GM12892 (cell line): ENCODE measurements at places on chromosomes 16 and 17.

DNA sequence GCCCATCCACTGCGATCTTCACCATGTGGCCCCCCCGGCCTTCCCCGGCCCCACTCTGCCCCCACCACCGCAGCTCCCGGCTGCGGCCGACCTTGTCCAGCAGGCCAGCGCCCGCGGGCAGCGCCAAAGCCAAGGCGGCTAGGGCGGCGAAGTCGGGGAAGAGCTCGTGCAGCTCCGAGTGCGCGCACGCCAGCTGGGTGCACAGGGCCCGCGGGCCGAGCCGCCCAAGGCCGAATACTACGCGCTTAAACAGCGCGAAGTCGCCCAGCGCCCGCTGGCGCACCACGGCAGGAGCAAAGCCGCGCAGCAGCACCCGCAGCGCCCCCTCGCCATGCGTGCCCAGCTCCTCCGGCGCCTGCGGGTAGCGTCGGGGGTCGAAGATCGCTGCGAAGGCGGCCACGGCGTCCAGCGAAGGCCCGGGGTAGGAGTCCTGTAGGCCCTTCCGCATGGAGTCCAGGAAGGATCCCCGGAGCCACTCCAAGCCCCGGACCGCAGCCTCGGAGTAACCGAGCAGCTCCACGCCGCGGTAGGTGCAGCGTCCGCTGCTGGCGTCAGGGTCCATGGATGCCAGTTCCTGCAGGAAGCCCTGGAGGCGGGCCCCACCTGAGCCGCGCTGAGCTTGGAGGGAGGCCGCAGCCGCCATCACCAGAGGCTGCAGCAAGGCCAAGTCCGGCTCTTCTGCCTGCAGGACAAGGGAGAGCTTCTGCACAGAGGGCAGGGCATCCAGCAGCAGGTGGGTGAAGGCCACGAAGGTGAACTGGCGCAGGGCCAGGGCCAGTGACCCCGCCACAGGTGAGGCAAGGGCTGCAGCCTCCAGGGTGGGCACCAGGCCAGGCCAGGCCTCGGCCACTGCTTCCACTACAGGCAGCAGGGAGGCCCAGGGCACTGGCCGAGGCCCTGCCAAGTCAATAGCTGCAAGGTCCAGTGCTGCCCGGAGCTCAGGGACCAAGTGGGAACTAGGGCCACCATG lies 10.3 kb downstream of the C17orf113 start:
- no peak for DNase-seq

GRCh38 chr16:89176147-89176690 lies 4.7 kb downstream of the CDH15 start:
- DNase-seq = no peak

- no peak for DNase-seq
These were observed 13.9 kb downstream of the CYB5D2 start for GRCh38 chr17:4156750-4157381.

DNA sequence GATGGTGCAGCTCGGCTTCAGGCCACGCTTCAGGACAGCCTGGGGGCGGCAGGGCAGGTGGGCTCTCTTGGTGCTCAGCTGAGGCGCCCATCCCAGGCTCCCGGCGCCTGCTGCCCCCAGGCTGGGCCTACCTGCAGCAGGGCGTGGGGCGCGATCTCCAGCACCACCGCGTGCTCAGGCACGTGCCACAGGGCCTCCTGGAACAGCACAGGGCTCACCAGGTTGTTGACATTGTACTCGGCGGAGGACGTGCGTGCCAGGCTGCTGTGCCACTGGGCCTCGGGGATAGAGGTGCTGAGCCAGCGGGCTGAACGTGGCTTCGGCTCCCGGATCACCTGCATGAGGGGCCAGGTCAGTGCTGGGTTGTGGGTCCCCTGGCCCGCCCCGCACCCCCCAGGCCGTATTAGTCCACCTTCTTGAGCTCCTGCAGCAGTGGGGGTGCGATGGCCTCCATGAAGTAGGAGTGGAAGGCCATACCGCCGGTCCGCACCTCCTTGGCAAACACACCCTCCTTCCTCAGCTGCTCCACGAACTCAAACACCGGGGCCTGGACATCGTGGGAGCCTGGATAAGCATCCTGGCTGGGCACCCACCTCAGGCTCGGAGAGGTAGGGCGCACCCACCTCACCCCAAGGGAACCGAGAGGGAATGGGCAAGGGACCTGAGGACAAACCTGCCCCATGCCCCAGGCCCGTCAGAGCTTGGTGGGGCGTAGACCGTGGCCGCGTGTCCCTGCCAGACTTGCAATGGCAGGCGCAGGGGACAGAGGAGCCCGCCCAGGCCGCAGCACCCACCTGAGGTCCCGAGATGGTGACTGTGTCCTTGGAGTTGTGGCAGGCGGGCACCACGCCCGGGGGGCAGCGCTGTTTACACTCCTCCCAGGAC lies 9.0 kb downstream of the FASN start:
- no peak for DNase-seq

- DNase-seq = no peak
These were observed 108.0 kb upstream of the CIBAR2 start for GRCh38 chr16:85220125-85220839.

- DNase-seq = no peak
These were observed 778.6 kb downstream of the KCNJ2 start for GRCh38 chr17:70947636-70948565.

- DNase-seq = no peak
These were observed 23.5 kb downstream of the SNN start for GRCh38 chr16:11691771-11692170.

DNA sequence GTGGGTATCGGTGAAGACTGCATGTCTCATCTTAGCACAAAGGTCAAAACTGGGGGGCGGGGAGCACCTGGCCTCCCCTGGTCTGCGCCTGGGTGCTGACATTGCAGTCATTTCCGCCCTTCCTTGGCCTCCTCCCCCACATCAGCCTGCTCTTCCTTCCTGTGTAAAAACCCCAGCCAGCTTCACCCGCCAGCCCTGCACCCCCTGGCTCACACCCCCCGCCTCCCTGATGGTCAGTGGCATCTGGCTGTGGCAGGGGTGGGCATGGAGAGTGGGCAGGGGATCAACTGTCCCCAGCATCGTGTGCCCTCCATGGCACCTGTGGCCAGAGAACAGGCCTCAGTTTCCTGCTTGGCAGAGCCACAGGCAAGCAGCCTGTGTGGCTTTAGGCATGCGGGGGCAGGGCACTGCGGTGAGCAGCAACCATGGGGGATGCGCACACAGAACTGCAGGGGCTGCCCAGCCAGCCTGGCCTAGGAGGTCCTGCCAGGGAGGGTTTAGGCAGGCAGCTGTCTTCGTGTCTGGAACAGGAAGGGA lies 26.5 kb upstream of the LASP1NB start:
- DNase-seq = peak; percentile 97

- no peak for DNase-seq
These were observed at the start of gene CX3CL1 for GRCh38 chr16:57372372-57373116. Gene CX3CL1, plus strand, starts transcription at chr16:57372490. Its CDS starts 79 bp downstream, at chr16:57372569.
